Neural progenitor cell (in vitro differentiated cells): ENCODE measurements at places on chromosomes 5 and 9. TPM values are rescaled to one million over a fixed set of nuclear protein-coding genes. Genes with fewer than 3 reads are reported as not detected.

SLC36A2 gene
- not detected in 2 replicates for total RNA-seq

LECT2 gene
- not detected in 2 replicates for total RNA-seq

PCDHGA11 gene
- 9.5 and 13.3 TPM in 2 replicates for total RNA-seq

WWC1 gene
- 6.3 and 6.7 TPM in 2 replicates for total RNA-seq

NIPAL4 gene
- total RNA-seq = not detected in 2 replicates

GADD45G gene
- total RNA-seq = 1.8 TPM in 1 of 2 replicates, not detected in the other

DNA sequence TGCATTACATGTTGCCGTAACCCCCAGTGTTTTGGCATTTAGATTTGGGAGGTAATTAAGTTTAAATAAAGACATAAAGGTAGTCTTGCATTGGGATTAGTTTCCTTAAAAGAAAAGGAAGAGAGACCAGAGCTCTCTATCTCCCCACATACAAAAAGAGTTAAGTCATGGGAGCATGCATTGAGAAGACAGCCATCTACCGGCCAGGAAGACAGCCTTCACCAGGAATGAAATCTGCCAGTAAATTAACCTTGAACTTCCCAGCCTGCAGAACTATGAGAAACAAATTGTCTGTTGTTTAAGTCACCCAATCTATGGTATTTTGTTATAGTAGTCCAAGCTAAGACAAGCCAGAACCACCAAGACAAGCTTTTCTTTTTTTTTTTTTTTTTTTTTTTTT lies 567.0 kb upstream of the CDH18 start:
- H3K27ac ChIP-seq = no peak overlapping the region
- no peak for DNase-seq
- H3K4me3 ChIP-seq = no peak overlapping the region

DNA sequence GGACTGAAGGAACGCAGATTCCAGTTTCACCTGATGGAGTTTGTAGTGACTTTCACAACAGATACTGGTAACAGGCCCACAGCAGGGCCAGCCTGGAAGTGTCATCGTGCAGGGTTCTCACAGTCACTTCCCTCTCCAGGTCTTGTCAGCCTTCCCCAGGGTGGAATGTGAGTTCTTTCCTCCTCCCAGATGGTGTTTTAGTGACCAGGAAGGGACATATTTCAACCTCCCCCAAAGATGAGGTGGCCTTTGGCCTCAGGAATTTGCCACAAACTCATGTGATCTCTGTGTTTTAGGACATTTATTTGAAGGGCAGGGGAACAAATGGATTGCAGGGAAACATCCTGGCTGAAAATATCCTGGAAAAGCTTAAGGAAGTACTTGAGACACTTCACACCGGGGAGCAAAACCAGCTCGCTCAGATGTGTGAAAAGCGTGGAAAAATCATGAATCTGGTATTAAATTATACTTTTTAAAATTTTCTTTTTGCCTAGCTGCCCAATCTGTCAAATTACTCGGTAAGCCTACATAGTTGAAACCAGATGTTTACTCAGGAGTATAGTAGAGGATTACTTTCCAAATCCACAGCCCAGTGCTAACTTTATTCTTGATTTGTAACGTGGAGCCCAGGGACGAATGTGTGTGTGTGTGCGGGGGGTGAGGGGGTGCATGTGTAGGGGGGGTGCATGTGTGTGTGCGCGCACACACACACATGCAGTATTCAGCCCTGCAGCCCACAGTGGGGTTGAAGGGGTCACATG lies 66.8 kb downstream of the PTPDC1 start:
- H3K36me3 ChIP-seq = no peaks in the 10 kb centered on the region
- no peak for DNase-seq
- no peak overlapping the region for H3K27ac ChIP-seq
- H3K4me1 ChIP-seq = peaks cover 7% of the 10 kb centered on the region
- H3K4me3 ChIP-seq = no peak overlapping the region

- no peak overlapping the region for H3K27ac ChIP-seq
- H3K36me3 ChIP-seq = no peaks in the 10 kb centered on the region
Observed at GRCh38 chr5:50535393-50535792, 94.3 kb upstream of the EMB start.

DNA sequence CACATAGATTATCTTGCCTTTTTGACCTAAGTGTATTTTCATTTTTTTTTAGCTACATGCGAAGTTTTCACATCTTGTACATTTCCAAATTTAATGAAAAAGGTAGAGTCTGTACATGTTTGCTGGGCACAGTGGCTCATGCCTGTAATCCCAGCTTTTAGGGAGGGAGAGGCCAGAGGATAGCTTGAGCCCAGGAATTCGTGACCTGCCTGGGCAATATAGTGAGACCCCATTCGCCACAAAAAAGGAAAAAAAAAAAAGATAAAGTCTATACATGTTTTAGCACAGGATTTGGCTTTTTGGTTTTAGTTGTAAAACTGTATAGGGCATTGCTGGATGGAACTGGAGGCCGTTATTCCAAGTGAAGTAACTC lies 28.8 kb downstream of the RAI14 start:
- no peaks in the 10 kb centered on the region for H3K36me3 ChIP-seq
- H3K27ac ChIP-seq = peak overlapping the region; percentile 91
- H3K4me3 ChIP-seq = no peak overlapping the region
- peaks cover 36% of the 10 kb centered on the region for H3K4me1 ChIP-seq
- DNase-seq = no peak

GRCh38 chr5:72065751-72066255 lies 41.5 kb upstream of the MAP1B start:
- H3K4me1 ChIP-seq = peaks cover 36% of the 10 kb centered on the region
- no peaks in the 10 kb centered on the region for H3K36me3 ChIP-seq
- H3K4me3 ChIP-seq = peak overlapping the region; percentile 10

DNA sequence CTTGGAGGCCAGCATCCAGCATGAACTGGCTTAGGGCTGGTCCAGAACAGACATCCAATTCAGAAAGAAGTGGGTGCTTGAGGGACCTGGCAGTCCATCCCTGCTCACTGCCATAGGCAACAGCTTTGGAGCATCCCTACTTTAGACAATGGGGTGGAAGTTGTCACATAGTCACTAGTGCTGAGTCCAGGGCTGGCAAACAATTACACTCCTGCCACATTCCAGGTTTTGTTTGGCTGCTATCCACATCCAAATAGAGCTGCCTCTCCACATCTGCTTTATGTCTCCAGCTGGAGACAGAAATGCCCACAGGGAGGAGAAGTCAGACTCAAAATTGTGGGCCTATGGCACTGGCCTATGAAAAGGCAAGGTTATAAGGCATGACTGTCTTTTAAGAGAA lies 7.0 kb downstream of the FSTL4 start:
- no peak overlapping the region for H3K27ac ChIP-seq
- no peak for DNase-seq
- no peaks in the 10 kb centered on the region for H3K36me3 ChIP-seq
- H3K4me1 ChIP-seq = peaks cover 11% of the 10 kb centered on the region
- no peak overlapping the region for H3K4me3 ChIP-seq

DNA sequence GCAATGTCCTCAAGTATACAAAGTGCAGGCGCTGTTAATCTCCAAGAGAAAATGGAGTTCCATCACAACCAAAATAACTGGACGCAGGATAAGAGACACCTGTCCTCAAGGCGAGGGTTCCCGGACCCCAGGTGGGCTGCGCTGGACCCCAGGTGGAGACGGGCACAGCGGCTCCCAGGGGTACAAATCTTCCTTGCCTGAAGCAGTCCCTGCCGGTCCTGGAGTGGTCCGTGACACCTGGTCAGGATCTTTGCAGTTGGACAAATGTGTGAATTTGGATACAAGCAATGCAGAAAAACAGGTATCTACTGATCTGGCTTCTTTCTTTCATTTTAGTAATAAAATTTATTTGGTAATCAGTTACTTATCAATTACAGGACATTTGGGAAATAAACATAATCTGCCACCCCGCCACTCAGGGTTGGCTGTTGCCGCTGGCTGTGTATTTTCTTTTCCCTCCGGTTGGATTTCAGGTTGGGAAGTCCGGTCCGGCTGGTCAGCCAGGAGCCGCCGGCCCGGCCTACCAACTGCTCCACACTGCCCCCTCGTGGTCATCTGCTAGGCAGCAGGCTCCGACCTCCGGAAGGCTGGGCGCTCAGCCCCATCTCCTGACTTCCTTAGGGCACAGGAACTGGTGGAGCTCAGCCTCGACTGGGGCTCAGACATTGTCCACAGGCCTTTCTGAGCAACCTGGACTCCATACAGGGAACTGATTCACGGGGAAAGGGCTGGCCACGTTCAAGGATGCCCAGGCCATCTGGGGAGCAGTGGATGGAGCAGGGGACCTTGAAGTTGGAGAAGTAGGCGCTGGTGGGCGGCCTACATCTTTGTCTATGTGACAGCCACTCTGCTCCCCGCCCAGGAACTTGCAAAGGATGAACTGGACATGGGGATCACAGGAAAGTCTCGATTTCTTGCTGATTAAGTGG lies 43.4 kb downstream of the NXNL2 start:
- no peaks in the 10 kb centered on the region for H3K4me1 ChIP-seq
- no peak overlapping the region for H3K27ac ChIP-seq
- peaks cover 11% of the 10 kb centered on the region for H3K27me3 ChIP-seq
- H3K36me3 ChIP-seq = no peaks in the 10 kb centered on the region
- H3K4me3 ChIP-seq = no peak overlapping the region
